ENCODE measurements at places on chromosomes 4 and X.
A peak's percentile ranks its signal among the peaks of the same experiment; 100 is the strongest.

GRCh38 chrX:131854581-131854980, 168.5 kb upstream of the STK26 start:
- DNase-seq = no peak

GRCh38 chr4:153023692-153024394, 87.7 kb downstream of the FHDC1 start:
- DNase-seq = no peak

- no peak for DNase-seq
These were observed 114.6 kb upstream of the GRID2 start for GRCh38 chr4:92189146-92189545.

- no peak for DNase-seq
These were observed 2.0 kb downstream of the NDST3 start for GRCh38 chr4:118036336-118036735.

- DNase-seq = no peak
These were observed 395.3 kb upstream of the CPEB2 start for GRCh38 chr4:14607001-14607400.

- no peak for DNase-seq
These were observed 177.8 kb upstream of the ETNPPL start for GRCh38 chr4:108940634-108941033.

GRCh38 chr4:135548711-135549110, 1347.1 kb upstream of the PABPC4L start:
- DNase-seq = no peak

- DNase-seq = no peak
These were observed 41.1 kb upstream of the AFF2 start for GRCh38 chrX:148459343-148459742.

- no peak for DNase-seq
These were observed 77.1 kb upstream of the UCP1 start for GRCh38 chr4:140645614-140646412.

DNA sequence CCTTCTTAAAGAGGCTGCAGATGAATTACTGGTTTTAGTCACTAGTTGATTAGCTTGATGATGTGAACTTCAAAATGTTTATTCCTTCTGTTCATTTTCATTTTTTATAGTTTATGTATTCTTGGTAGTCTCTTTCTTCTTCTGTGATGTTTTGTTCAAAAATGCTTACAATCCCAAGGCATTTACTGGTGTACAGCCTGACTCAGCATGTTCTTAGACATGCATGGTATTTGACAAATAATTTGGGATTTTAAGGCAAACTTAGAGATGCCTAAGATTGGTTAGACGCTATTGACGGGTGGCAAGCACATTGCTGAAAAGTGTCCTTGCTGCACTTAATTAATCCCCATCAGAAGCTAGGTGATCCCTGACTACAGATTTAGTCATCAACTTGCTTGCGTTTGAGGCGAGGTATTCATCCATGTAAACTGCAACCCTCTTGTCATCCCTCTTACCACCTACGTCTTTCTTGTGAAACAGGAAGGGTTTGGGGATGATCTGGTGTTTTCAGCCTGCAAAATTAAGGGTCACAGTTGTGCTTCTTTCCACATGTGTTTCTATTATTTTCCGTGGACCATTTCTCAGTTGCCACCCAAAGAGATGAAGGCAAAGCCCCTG, 331.8 kb downstream of the DKK2 start:
- DNase-seq = no peak

DNA sequence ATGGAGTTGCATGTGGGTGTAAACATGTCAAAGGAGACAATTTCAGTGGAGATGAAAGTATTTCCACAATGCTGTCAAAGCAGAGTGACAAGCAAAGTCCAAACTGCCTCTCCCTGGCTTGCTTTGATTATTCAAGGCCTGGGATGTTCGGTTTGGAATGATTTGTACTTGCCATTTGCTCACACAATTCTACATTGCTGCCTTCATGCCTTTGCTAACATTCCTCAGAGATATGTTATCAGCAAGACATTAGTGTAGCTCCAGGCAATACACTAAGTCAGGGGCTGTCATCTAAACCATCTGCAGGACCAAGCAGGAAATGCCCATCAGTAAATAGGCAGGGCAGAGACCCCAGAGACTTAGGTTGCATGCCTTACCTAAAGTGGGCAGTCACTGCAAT, 79.6 kb upstream of the C1QTNF7 start:
- DNase-seq = no peak

- DNase-seq = no peak
These were observed 11.7 kb upstream of the EXOSC9 start for GRCh38 chr4:121789455-121789854.

DNA sequence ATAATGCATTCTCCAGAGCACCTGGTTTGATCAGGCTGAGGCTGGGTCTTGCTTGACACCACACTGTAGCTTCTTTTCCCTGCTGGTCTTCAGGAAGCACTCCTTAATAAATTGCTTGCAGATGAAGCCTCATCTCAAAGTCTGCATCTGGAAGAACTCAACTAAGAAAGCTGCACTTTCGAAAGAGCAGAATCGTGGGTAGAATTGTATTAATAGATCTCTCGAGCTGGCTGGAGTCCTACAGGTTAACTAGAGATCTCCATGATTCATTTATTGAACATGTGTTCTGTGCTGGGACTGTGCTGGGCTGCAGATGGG, 152.7 kb downstream of the STK32B start:
- no peak for DNase-seq

- no peak for DNase-seq
These were observed 28.5 kb upstream of the FGF2 start for GRCh38 chr4:122798101-122798500.

DNA sequence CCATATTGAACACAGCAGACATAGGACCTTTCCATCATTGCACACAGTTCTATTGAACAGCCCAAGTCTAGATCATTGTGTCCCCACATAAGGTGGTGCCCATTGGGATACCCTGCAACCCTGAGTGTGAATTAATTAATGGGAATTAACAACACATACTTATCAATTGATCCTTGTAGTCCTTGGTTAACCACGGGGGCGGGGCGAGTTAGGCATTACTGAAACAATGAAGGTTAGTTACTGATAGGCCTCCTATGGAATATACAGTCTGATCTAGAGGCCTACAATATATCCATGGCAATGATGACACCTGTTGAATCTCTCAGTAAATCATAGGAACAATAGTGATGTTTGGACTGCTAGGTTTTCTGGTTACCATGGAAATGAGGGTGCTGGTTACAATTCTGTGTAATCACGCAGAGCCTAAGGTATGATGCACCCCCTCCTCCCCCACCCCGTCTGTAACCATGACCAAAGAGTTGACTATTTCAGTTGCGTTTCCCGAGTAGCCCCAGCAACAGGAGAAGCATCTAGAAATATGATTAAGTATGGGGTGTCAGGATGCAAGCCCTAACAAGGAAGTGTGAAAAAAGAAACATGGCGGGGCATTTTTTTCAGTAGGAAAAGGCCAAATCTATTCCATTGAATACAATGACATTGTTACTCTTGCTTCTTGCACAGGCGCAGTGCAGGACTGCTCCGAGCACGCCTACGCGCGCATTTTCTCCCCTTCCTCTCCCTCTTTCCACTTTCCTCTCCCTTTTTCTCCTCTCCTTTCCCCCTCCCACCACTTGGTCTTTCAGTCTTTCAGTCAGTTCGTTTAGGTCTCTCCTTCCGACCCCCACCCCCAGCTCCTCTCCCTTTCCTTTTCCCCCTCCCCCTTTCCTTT, 677 bp upstream of the NONO start:
- no peak for DNase-seq

- DNase-seq = peak; percentile 34
These were observed 4.2 kb upstream of the LEF1 start for GRCh38 chr4:108172753-108173598.

- DNase-seq = no peak
These were observed 150.3 kb upstream of the BCOR start for GRCh38 chrX:40247848-40248622.

DNA sequence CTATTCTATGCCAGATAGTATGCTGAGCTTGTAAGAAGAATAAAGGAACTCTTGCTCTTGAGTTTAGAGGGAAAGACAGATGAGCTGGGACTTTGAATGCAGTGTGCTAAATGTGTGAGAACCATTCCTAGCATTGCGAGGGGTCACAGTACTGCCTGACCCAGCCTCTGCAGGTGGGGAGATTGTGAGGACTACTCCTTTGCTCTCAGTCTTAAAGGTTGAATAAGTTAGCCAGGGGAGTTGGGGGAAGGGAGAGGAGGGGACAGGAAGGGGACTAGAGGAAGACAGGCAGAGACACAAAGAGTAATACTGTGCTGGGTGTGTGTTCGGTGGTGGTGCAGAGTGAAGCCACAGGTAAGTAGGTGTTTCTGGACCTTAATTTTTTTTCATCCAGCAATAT, 41.7 kb downstream of the DCUN1D4 start:
- DNase-seq = no peak
